ENCODE measurements at places on chromosomes 7 and 10. TPM values are rescaled to one million over a fixed set of nuclear protein-coding genes. Genes with fewer than 3 reads are reported as not detected.

The MLXIPL gene
- 0.34 TPM for total RNA-seq

The OR2A12 gene
- not detected for total RNA-seq

The CFAP70 gene
- total RNA-seq: 0.23 TPM

The C10orf67 gene
- not detected for total RNA-seq

The TRIM73 gene
- total RNA-seq: under 0.01 TPM

The C7orf25 gene
- 15.6 TPM for total RNA-seq

The WDFY4 gene
- total RNA-seq: 0.12 TPM

Measured in pericardium fibroblast (primary cell).